Activated T-cell treated with anti-CD3 and anti-CD28 coated beads, Interleukin-2, amount 50 U/mL, for 48 hours (primary cell): ENCODE measurements at places on chromosomes 11 and 22.

- no peak for DNase-seq
Observed at GRCh38 chr11:111523343-111523742, 8.8 kb downstream of the HOATZ start.

- no peak for DNase-seq
Observed at GRCh38 chr11:1346669-1347390, 37.4 kb upstream of the TOLLIP start.

DNA sequence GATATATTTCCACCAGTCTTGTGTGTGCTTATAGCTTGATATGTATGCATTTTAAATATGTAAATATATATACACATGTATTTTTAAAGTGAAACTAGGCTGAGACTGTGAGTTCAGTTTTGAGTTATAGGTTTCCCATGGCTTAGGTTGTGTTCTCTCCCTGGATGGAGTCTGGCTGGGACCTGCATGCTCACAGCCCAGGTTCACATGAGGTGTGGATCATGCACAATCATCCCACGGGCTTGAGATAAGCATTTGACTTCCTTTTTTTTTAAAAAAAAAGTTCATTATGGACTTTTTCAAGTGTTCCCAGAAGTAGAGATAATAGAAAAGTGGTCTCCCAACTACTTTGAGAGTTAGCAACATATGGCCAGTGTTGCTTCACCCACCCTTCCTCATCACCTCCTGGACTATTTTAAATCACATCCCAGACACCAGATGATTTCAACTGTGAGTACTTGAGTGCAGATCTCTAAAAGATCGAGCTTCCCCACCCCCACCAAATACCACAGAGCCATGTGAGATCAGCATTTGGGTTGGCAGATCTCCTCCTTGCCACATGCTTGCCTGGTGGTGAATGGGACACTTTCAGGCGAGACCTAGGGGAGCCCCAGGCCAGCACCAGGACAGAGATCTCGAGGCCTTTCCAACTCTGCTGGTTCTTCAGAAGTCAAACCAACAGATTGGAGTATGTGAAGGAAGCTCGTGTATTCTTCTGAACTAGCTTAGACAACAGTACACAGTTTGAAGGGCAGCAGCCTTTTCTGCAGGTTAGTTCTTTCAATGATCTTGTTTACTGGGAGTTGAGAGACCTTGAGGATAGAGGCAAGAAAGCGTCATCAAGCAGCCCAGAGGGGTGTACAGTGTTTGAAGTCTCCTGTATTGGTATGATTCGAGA is 15.9 kb downstream of the MED15 start:
- DNase-seq = peak; percentile 40

- peak; percentile 37 for DNase-seq
Observed at GRCh38 chr11:30914143-30914762, 328.1 kb upstream of the MPPED2 start.

GRCh38 chr11:65997286-65997685 is 4.7 kb downstream of the EIF1AD start:
- no peak for DNase-seq
